Choroid plexus epithelial cell (primary cell): ENCODE measurements at places on chromosomes 12 and 14.
A peak's percentile ranks its signal among the peaks of the same experiment; 100 is the strongest.

- DNase-seq: peak; percentile 38
Measured at GRCh38 chr14:58713677-58714076, 75.9 kb downstream of the DACT1 start.

- DNase-seq: peak; percentile 79
Measured at GRCh38 chr14:58969951-58970751, 218.3 kb upstream of the DAAM1 start.

- peak; percentile 71 for DNase-seq
Measured at GRCh38 chr14:34843011-34843554, 32.1 kb downstream of the BAZ1A start.

DNA sequence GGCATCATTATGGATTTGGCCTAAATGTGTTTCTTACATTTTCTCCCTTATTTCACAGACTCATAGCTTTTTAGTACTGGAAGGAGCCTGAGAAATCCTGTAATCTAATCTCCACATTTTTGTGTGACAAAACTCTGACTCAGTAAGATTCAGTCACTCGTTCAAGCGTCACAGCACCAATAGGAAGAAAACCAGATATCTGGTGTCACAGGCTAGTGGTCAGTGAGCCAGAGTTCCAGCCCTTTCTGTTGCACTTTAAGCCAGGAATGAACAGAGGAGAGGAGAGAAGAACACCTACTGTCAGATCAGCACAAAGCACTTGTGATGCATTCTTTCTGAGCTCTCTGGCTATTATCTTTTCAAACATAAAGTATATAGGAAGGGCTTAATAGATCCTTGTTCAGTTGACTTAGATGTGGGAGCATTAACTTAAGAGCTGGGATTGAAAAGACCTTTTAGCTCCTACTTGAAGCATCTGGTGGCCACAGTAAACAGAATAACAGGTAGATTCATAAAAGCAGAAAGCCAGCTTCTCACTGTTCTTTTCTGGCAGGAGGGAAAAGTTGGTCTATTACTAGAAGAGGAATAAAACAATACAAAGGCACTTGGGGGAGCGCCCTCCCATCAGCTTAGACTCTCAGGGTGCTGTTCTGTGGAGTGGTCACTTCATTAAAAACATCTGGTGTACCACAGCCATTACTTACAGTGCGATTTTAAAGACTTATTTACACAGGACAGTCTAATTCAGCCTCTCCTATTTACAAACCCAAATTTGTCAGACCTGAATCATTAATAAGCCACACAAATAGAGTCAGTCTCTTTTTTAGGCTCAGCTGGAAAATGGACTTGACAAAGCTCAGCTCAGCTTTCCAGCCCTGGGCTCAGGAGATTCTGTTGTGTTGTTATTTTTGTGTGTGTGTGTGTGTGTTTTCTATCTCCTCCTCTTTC is 12.2 kb upstream of the NID2 start:
- DNase-seq: peak; percentile 92

GRCh38 chr12:75944097-75944904 is 87.3 kb downstream of the PHLDA1 start:
- peak; percentile 91 for DNase-seq

- no peak for DNase-seq
Measured at GRCh38 chr12:117036547-117036946, 62.7 kb downstream of the TESC start.

- DNase-seq: no peak
Measured at GRCh38 chr12:6074979-6075585, 49.4 kb downstream of the VWF start.
